ENCODE measurements at places on chromosomes 16 and 17.

DNA sequence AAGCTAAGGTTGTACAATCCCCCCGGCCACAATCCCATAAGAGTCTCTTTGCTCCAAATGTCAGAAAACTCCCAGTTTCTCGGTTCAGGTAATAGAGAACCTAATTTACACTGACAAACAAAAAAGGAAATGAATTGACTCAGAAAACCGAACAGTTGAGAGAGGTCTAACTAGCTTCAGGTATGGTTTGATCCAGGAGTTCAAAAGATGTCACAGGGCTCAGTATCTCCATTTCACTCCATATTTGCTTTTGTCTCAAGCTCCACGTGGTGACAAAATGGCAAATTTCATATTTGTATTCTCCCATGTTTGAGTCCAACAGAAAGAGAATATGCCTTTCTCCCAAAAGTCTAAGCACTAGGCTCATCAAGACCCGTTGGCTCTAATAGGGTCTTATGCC is 117.4 kb downstream of the AXIN2 start:
- no peak for DNase-seq

DNA sequence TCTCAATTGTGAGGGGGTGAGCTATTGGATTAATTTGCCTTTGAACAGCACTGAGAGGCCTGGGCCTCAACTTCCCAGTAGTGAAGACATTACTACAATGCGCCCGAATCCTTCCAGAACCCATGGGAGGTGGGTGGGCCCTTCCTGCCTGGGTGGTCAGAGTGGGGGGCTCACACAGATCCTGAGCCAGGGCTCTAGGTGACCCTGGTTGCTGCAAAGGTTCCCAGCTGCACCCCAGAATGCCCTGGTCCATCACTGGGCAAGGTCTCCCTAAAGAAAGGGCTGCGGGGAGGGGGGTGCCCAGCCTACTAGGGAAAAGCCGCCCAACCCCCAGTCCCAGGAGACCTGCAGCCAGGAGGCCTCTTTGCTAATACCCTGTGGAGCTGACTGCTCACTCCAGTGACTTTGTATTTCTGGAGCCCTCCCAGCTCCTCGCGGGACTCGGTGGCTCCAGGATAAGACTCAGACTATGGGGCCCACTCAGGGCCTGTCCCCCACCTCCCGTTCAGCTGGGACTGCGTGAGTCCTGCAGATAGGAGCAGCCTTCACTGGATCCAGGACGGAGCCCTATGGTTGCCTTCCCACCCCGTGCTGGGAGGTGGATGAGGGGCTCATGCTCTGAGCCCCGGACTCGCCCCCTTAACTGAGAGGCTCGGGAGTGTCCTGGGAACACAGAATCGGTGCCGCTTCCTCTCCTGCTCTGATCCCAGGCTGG is 40.2 kb downstream of the SLC7A5 start:
- no peak for DNase-seq

DNA sequence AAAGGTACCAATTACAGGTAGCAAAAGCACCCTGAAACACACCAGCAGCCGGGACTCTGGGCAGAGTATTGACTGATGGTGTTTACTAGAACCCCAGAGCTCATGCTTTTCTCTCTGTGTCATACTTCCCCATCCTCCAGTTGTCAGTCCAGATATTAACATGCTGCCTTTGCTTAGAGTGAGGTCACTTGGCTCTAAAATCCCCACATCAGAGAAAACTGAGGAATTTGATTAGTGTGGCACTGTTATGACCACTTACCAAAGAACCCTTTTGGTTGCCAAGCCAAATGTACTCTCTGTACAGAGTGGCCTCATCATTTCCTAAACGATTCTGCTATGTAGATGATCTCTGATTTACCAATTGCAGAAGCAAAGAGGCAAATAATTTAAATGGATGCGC is 80.4 kb downstream of the ABCC12 start:
- DNase-seq = no peak

DNA sequence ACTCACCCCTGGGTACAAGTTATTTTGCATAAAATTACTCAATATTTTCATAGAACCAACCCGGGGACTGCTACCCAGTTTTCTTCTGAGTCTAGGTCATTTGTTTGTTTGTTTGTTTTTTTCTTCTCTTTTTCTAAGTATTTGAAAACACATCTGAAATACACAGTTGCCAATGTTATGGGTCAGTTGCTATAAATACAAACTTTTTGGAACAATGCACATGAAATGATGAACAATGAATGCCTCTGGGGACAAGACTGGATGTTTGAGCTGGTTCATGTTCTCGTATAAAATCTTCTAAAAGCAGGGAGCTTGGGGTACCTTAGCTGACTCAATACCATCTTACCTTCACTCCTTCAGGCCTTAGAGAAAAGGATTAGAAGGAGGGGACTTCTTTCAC is 30.5 kb downstream of the TMEM238L start:
- no peak for DNase-seq

DNA sequence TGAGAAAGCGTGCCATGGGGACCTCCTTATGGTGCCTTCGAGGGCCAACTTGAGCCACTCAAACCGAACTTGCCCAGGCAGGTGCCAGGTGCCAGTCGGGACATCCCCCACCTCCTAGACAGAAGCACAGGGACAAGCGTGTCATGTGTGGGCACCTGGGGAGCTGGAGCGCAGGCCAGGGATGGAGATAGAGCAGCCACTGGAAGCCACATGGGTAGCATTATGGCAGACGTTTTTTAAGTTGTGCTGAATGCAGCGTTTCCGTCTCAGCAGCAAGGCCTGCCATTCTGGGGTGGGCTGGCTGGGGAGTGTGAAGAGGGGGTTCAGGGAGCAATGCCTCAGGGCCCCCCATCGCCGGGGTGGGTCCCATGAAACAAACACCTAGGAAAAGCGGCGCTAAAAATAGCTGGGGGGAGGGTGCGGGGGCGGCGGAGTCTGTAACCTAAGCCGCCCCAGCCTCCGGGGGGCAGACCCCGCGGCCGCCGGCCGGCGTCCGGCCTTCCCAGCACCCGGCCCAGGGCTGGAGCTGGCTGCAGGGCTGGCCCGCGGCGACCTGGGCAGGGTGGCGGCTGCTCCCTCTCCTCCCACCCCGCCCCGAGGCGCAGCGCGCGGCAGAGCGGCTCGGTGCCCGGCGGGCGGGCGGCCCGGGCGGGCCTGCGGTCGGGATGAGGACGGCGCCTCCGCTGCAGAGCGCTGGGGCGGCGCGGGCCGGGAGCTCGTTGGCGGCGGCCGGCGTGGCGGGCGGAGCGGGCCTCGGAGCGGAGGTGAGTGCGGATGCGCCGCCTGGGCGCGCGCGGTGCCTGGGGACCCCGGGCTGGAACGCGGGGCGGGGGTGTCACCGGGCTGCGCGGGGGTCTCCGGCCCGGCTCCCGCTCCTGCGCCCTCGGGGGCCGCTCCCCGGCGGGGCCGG is at the start of gene ZNF469:
Gene ZNF469 (plus strand): TSS at position 469 of the 910 bp plus-strand sequence. CDS start 44,512 bp downstream, outside the sequence.
- no peak for DNase-seq

DNA sequence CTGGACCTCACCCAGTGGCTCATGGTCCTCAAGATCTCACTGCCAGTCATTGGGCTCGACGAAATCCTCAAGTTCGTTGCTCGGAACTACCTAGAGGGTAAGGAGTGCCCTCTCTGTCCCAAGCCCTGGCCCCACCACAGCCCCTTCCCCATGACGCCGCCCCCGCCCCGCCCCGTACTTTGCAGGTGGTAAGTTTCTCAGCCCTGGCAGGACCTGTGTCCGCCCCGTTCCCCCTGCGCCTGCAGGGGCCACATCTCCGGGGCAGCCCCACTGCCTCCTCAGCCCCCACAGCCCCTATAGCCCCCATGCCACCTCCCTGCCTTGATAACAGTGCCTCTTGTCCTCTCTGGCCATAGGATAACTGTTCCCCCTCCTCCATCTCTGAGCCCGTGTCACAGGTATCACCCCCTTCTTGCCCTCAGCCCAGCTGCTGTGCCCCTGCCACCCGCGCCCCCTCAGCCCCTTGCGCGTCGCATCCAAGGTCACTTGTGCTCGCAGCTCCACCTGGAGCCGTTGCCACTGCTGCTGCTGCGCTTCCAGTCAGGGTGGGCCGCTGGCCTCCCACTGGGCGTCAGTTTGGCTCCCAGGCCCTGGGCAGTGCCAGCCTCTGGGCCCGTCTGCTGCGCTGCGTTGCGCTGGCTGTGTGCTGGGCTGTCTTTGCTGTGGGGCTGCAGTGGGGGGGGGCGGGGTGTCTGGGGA is 21.5 kb downstream of the RABEP2 start:
- no peak for DNase-seq

DNA sequence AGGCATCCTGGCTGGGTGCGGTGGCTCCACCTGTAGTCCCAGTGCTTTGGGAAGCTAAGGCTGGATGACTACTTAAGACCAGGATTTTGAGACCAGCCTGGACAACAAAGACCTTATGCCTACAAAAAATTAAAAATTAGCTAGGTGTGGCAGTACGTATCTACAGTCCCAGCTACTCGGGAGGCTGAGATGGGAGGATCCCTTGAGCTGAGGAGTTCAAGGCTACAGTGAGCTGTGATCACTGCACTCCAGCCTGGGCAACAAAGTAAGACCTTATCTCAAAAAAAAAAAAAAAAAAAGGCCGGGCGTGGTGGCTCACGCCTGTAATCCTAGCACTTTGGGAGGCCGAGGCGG is 6.1 kb downstream of the MVP start:
- DNase-seq = no peak

DNA sequence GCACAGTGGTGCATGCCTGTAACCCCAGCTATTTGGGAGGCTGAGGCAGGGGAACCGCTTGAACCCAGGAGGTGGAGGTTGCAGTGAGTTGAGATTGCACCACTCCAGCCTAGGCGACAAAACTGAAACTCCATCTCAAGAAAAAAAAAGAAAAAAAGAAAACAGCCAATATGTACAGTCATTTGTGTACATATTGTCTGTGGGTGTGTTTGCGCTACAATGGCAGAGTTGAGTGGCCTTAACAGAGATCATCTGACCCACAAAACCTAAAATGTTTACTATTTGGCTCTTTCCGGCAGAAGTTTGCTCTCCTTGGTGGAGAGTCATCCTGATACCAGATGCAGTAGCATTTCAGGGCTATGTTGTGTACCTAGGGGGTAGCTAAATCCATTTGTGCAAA is 57.9 kb downstream of the ARSG start:
- DNase-seq = no peak

DNA sequence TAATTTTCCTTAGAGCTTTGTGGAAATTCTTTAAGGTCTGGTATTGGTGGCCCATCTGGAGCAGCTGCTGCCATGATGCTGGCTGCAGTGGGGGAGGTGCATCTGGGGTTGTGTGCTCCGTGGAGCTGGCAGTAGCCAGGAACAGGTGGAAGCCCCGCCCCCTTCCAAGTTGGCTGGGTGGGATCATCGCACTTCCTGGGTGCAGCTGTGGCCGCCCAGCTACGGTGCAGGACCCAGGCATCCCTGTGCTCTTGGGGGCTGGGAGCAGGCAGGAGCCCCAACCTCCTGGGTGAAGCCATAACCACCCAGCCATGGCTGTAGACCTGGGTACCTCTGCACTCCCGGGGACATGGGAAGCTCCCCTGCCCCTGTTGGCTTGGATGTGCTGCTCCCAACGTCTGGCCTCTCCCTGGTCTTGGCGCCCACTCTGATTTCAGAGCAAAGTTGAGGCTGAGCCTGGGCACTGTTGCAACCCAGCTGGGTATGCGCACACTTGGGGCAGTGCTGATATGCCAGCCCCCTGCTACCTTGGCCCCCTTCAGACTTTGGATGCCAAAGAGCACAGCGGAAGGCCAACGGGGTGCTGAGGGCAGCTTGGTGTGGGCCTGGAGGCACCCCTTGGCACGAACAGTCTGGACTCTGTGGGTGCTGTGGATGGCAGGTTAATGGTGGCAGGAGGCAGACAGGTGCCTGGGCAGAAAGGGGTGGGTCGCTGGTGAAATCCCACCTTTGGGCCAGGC is 145.2 kb downstream of the MYO1D start:
- DNase-seq = no peak

Data from activated T-cell treated with anti-CD3 and anti-CD28 coated beads, Interleukin-2, amount 50 U/mL, for 24 hours (primary cell).